ENCODE measurements at places on chromosomes 5 and 9.

GRCh38 chr5:169566202-169566601, 17.4 kb upstream of the SPDL1 start:
- DNase-seq: no peak

GRCh38 chr5:125317536-125317995, 571.1 kb upstream of the ZNF608 start:
- DNase-seq: no peak

GRCh38 chr5:135095052-135095715, 61.2 kb upstream of the PITX1 start:
- no peak for DNase-seq

GRCh38 chr9:35168963-35169362, 7.2 kb downstream of the UNC13B start:
- DNase-seq: no peak

GRCh38 chr5:143041972-143042770, 272.0 kb downstream of the ARHGAP26 start:
- DNase-seq: no peak

DNA sequence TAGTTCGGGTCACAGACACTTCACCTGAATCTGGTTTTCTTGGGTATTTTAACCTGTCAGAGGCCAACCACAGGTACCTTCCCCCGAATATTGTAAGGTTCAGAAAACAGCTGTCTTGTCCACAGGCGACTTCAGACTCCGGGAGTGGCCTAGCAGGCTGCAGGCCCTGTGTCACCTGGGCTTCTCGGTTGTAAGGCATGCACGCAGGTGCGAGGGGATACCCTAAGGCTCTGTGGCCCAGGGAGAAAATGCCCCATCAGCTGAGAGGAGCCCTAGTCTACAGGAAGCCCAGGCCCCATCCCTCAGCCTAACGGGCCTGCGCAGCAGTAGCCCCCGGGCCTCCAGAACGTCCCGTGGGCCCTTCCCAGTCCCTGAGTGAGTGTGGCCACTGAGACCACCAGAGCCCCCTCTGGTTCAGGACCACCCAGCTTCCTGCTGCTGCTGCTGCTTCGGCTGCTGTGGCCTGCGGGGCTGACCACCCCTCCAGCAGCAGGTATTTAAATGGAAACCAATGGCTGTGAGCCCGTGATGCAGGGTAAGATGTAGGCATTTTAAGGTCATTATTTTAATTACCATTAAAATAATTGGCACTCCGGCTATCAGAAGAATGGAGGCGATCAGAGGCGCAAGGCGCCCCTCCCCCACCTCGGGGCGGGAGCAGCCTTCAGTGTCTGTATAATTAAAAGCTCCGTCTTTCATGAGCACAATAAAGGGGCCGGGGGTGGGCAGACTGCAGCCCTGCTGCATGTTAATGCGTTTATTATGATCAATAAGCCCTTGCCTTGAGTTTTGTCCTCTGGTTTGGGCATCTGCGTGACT, 65.4 kb downstream of the PSMB7 start:
- no peak for DNase-seq

DNA sequence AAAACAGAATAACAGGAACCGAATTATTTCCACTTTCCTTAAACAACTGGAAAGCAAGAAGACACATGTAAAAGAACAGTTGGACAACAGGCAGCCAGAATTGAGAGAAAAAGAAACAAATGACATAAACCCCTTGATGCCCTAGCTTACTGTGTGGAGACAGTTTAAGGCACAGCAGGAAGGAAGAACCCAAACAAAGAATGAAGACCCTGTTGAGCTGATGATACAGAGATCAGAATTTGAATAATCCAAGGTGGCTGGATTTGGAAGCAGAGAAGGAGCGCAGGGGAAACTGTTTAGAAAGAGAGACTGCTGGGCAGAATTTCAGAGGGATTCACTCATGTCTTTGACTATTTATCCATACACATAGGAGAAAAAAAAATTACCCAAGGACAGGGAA, 316.3 kb upstream of the POU5F2 start:
- no peak for DNase-seq

DNA sequence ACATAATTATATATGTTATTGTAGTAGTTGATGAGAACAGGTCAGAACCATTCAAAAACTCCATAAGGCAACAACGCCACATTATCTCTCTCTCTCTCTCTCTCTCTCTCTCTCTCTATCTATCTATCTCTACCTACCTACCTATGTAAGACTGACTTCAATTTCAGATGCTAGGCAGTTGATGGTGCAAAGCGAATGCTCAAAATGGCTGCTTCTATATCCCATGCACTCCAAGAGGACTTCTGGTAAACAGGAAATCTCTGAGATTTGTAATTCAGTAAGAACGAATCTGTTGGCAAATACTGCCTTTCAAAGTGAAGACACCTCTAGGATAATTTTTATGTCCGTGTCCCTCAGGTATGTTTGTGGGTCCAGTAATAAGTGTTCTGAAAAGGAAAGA, 43.7 kb downstream of the MEF2C start:
- no peak for DNase-seq

- DNase-seq: no peak
These were observed 351.5 kb downstream of the GADD45G start for GRCh38 chr9:89956331-89956730.

- DNase-seq: peak; percentile 83
These were observed 48.7 kb upstream of the PHYKPL start for GRCh38 chr5:178281331-178281730.

GRCh38 chr9:84856181-84856632, 186.7 kb downstream of the NTRK2 start:
- DNase-seq: no peak

DNA sequence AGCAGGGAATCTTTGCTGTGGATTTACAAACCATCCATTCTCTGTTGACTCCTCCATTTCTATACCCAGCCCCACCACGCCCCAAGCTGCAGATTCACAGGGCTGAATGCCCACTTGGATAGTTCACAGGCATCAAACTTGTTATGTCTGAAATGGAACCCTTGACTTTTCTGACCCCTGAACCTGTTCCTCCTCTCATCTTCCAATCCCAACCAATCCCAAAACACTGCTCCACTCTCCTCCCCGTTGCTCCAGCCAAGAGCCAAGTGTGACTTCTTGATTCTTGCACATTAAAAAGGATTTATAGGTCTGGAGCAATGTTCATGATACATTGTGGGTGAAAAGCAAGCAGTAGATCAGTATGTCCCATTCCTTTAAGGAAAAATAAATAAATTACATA, 145.6 kb downstream of the DAB2IP start:
- no peak for DNase-seq

GRCh38 chr9:34998266-34998665, 8.7 kb downstream of the DNAJB5 start:
- no peak for DNase-seq

DNA sequence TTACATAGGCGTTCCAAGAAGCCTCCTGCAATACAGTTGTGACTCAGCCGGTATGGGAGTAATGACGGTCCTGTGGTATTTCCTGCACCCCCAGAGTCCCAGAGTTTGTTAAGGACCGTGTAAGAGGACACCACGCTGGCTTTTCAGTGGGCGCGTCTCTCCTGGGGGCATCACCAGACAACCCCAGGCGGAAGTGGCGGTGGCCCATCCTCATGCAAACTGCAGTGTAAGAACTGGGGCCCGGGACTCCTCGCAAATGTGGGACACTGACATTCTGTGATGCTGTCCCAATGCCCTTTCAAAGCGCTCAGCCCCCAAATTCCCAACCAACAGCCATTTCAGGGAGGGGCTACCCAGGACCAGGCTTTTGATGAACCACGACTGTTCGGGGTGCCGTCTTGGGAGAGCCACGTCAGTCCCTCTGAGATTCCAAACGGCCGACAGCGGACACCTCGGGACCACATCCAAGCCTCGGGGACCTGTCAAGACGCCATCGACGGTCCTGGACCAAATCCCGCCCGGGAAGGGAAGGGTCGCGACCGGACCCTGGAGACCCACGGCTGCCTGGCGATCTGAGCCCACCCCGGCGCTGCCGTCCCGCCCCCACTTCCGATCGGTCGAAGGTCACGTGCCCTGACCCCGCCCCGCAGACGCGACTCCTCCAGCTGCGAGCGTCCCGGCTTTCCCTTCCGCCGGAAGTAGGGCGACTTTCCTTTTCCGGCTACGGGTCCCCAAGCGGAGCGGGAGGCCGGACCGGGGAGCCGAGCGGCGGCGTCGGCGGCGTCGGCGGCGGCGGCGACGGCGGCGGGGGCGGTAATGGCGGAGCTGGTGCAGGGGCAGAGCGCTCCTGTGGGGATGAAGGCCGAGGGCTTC, at the start of gene FUBP3:
TSS of gene FUBP3 (plus strand) at position 713 of the 873 bp plus-strand sequence. CDS start at position 817, 104 bp downstream.
- peak; percentile 92 for DNase-seq

- DNase-seq: peak; percentile 80
These were observed 4.0 kb upstream of the NIPSNAP3A start for GRCh38 chr9:104743376-104743985.

DNA sequence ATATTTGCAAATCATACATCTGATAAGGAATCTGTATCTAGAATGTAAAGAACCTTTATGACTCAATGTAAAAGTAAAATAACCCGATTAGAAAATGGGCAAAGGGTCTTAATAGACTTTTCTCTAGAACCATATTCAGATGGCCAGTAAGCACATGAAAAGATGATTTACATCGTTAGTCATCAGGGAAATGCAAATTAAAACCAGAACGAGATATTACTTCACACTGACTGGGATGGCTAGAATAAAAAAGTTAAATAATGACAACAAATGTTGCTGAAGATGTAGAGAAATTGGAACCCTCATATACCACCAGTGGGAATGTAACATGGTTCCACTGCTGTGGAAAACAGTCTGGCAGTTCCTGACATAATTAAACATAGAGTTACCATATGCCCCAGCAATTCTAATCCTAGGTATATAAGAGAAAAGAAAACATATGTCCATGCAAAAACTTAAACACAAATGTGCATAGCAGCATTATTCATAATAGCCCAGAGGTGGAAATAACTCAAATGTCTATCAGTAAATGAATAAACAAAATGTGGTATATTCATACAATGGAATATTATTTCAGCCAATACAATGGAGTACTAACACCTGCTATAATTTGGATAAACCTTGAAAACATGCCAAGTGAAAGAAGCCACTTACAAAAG, 100.4 kb upstream of the MAMDC2 start:
- DNase-seq: no peak

GRCh38 chr9:123073991-123074422, 40.5 kb downstream of the GPR21 start:
- no peak for DNase-seq

GRCh38 chr5:178551059-178551458, 39.1 kb downstream of the COL23A1 start:
- DNase-seq: peak; percentile 54

DNA sequence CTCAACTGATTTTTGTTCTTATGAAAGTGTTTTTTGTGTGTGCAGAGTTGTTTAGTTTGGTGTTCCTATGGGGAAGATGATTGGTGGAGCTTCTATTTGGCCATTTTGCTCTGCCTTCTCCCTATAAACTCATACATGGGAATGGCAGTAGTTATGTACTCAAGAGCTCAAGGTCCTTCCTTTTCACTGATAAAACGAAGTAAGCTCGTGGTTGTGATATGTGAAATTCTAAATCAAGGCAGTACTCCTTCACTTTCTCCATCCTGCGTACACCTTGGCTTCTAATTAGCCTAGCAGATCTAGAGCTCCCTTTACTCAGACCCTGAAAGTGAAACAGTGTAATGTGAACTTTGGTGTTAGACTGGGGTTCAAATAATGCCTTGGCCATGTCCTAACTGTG, 159.3 kb upstream of the TNC start:
- DNase-seq: no peak

- DNase-seq: no peak
These were observed 125.8 kb upstream of the CXCL14 start for GRCh38 chr5:135704616-135705015.

DNA sequence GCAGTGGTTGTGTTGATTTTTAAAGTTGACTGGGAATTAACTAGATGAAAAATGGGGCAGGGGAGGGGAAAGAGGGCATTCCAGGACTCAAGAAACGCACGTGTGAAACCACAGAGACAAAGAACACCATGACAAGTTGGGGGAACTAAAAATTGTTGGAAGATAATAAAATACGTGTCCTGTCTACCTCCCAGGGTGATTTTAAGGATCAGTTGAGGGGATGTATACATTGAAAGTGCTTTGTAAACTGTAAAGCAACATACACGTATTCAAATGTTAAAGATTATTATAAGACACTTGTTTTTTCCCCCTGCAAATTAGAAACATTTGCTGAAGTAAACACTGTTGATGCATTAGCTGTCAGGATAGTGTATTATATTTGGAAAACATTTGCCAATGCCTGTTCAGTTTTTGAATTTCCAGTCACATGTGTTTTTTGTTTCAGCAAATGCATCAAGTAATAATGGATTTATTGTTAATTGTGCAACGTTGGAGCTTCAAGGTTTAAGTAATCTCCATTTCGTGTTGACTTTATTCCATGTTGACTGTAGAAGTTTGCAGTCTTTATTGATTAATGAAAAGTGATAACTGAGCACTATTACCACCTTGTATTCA, 412.7 kb downstream of the ACTL7B start:
- no peak for DNase-seq

DNA sequence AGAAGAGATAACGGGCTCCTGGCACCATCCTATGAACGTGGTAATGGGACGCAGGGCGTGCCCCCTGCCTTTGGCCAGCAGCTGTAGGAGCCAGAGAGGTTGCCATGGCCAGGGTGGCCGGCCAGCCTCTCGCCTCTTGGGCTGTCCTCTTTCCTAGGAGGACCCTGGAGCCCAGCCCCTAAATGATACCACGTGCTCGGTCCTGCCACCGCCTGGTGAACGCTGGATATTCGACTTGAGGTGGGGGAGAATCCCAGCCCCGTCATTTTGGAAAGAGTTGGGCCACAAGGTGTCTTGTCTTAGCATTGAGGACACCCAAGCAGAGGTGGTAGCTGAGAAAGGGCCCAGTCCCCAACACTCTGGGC, 391 bp upstream of the NRG2 start:
- DNase-seq: no peak

DNA sequence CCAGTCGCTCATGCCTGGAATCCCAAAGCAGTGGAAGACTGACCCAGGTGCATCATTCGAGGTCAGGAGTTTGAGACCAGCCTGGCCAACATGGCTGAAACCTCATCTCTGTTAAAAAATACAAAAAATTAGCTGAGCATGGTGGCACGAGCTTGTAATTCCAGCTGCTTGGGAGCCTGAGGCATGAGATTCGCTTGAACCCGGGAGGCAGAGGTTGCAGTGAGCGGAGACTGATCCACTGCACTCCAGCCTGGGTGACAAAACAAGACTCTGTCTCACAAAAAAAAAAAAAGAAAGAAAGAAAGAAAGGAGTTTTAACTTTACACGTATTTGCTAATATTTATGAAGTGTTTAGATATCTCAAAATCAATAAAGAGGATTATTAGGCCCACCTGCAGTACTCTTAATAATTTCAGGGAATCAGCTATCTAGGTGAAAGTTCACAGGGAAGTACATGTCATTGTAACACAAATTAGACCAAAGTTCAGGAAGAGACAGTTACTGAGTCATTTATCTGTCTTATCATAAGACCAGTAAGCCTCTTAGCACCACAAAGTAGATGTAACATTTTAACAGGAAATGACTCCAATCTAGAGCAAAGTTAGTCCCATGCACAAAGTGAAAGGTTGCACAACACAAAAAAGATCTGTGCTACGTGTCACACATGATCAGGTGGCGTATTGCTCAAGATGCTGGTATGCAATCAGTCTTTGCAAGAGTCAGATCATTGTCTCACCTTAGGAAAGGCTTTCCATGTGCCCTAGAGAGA, 34.1 kb upstream of the PLIN2 start:
- peak; percentile 100 for DNase-seq

- DNase-seq: no peak
These were observed 154.8 kb downstream of the GADD45G start for GRCh38 chr9:89759572-89759971.

GRCh38 chr9:76400534-76401096, 6.4 kb upstream of the RFK start:
- DNase-seq: no peak

- DNase-seq: peak; percentile 23
These were observed 553.1 kb downstream of the LRRC70 start for GRCh38 chr5:63131626-63132285.
